ENCODE measurements at places on chromosomes 1 and 21.

GRCh38 chr21:32278103-32278502 lies 746 bp downstream of the MIS18A start:
- DNase-seq: no peak

GRCh38 chr1:230548997-230549396 lies 93.3 kb upstream of the COG2 start:
- no peak for DNase-seq

DNA sequence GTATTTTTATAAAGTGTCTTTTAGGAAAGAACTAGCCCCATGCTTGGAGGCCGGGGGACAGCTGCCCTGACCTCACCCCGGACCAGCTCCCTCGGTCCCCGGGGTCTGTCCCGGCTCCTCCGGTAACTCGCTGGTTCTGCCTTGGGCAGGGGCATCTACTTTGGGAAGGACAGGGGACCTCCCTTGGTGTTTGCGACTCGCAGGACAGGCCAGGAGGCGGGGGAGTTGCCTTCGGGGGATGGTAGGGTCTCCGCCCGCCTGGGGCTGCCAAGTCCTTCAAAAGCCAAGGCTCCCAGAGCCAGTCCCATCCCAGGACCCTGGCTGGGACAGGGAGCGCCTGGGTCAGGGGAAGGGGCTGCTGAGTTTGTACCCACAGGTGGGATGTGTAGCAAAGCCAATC lies 157.9 kb downstream of the PEX14 start:
- no peak for DNase-seq

DNA sequence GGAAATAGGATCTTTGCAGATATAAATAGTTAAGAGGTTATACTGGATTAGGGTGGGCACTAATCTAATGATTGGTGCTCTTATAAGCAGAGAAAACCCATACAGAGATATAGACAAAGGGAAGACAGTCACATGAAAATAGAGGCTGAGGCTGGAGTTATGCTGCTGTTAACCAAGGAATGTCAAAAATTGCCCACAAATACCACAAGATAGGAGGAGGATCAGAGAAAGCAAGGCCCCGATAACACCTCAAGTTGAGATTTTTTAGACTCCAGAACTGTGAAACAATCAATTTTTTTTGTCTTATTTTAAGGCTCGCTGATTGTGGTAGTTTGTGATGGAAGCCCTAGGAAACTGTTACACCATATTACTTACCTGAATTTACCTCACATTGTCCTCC lies 513.2 kb downstream of the COL11A1 start:
- no peak for DNase-seq

DNA sequence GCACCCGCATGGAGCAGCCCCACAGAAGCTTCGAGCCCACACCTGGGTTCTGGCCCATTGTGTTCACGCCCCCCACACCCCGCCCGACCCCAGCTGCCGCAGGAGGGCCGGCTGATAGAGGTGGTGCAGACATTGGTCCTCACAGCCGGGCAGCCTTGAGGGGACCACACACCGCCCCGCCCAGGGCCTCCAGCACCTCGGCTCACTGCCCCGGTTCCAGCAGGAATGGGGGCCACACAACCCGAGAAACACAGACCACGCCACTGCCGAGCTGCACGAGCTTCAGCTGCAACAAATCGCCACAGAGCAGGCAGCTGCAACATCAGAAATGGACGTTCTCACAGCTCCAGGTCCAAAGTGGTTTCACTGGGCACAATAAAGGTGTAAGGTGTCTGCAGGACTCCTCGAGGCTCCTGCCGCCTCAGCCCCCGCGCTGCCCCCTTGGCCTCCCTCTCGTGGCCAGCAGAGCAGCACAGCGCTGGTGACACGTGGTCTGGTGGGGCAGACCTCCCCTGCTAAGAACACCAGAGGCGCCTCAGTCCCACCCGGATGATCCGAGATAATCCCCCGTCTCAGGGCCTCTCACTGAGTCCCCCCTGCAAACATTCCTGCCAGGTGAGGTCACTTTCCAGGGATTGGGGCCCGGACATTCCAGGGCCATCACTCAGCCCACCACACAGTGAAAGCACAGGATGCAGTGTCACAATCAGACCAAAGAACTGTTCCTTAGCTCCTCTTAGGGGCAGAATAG lies 62.3 kb upstream of the ADARB1 start:
- DNase-seq: no peak

DNA sequence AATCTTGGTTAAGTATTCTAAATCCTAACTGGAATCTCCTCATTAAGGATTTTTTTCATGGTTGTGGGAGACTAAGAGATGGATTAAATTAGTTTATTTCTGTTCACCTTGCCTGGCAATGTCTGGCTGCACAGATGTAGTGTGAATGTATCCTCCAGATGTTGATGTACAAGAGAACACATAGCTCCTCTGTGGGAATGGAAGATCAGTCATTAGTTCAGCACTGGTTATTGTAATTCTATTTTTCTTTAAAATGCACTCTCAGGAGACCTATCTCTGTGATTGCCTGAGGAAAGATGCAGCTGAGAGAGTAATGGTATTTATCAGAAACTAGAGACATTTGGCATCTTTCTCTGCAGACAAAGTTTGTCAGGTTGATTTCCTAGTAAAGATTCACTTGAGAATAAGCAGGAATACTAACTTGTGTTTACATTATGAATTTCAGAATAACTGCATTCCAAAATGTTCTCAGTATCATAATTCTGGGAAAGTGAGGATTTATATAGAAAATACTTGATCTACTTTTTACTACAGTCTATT lies 178.6 kb downstream of the GIPC2 start:
- DNase-seq: no peak

GRCh38 chr1:44405031-44405797 lies at the start of gene RNF220:
TSS of gene RNF220 (plus strand) at chr1:44405255.
- no peak for DNase-seq

GRCh38 chr1:176444286-176444685 lies 18.7 kb upstream of the PAPPA2 start:
- DNase-seq: no peak

- no peak for DNase-seq
These were observed 170.8 kb downstream of the PLA2G4A start for GRCh38 chr1:186999506-186999905.

GRCh38 chr1:183559061-183559460 lies 31.2 kb downstream of the NCF2 start:
- no peak for DNase-seq

- DNase-seq: no peak
These were observed 3.8 kb downstream of the RNF186 start for GRCh38 chr1:19811206-19811851.

DNA sequence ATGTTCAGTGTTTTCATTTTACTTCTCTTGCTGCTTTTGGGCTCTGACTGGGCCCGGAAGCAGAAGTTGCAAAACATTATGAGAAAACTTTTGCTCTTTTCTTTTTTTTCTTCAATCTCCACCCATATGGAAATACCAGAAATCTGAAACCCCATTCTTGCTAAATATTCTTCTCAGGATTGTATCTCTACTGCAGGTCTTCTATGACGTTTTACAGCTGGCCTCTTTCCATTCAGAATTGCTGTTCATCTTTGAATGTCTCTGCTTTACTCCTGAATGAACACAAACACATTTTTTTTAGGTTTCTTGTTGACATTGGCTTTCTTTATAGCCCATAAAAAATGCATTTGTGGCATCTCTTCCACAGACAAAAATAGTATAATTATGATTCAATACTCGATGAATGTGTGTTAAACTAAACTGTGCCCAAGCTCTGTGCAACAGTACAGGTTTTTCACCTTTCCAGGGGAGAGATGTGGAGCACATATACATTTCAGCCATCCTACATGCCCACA lies 18.8 kb downstream of the PTPRC start:
- DNase-seq: no peak

DNA sequence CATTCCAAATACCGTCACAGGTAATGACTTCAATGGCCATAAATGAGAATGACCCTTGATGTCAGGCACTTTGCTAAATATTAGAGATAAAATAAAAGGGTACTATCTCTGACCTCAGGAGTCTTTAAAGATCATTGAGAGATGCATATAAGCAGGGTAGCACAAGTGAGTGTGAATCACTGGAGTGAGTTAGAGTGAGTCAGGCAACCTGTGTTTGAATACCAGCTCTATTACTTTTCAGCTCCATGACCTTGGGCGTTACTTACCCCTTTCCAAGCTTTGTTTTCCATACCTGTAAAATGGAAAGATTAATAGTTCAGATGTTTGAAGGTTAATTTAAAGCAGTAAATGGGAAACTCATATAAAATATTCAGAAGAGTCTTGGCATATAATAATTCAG lies 1058.0 kb upstream of the ADGRL4 start:
- no peak for DNase-seq

DNA sequence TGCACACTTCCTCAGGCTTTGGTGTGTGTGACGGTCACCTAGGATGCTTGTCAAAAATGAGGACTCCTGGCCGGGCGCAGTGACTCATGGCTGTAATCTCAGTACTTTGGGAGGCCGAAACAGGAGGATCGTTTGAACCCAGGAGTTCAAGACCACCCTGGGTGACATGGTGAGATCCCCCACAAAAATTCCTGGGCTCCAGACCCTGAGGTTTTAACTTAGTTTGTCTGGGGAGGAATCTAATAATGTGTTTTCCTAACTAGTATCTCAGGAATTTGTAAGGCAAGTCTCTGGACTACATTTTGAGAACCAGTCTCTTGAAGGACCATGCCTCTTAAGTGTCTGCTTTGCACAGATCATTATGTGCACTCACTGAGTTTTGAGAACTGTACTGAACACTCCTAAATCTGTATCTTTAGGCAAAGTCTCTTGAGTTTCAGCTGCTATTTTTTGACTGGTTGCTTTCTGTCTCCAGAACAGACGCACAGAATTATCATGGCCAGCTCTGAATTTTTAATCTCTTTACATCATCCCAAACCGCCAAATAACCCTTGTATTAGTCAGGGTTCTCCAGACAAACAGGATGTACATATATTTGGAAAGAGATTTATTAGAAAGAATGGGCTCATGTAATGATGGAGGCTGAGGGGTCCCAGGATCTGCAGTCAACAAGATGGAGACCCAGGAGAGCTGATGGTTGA lies 45.5 kb upstream of the VANGL1 start:
- no peak for DNase-seq

DNA sequence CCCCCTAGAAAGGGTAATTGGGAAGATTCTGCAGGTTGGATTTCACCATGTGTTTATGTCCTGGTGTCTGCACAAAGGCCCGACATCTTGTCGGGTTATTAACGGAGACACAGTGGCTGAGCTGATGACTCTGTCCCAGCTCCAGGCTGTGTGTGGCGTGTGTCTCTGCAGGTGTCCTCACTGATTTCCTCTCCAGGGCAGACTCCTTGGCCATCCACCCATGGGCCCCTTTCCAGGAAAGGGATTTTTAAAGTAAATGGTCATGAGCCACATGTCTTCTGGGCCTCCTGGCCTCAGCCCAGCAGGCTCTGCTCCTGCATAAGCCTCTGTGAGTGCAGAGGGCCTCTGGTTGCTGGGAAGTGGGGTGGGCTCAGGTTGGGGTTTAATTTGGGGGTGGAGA lies 418.7 kb upstream of the VAMP3 start:
- DNase-seq: no peak

- DNase-seq: no peak
These were observed 238 bp upstream of the SCP2 start for GRCh38 chr1:52926864-52927211.

- DNase-seq: no peak
These were observed 165.0 kb upstream of the PLXNA2 start for GRCh38 chr1:208409176-208409575.

DNA sequence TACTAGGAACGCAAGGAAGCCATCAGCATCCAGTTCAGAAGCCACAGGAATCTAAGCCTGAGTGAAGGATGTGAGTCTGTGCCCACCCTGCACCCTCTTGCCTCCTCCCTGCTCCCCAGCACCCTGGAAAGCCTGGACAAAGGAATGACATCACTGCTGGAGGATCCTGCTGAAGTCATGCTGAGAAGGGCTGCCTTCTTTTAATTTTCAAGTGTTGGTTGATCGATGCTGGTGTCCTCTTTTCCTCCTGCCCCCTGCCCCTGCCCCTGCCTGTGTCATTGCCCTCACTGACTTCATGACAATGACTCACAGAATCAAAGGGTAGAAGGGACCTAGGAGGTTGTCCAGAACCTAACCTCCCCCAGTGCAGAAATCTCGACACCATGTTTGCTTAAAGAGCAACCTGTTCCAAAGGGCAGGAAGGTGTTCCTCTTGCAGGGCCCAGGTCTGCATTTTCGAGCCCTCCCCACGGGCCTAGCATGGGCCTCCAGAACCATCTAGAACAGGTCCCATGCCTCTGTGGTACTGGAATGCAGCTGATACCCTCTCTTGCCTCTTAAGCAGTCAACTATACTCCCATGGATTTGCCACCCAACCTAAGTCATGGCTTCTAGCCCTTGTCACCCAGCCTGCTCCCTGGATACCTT lies 9.6 kb downstream of the DHRS3 start:
- DNase-seq: no peak

- DNase-seq: no peak
These were observed 46.6 kb upstream of the RAB4A start for GRCh38 chr1:229224308-229224707.

- no peak for DNase-seq
These were observed 48.1 kb downstream of the SMG7 start for GRCh38 chr1:183520379-183520778.

DNA sequence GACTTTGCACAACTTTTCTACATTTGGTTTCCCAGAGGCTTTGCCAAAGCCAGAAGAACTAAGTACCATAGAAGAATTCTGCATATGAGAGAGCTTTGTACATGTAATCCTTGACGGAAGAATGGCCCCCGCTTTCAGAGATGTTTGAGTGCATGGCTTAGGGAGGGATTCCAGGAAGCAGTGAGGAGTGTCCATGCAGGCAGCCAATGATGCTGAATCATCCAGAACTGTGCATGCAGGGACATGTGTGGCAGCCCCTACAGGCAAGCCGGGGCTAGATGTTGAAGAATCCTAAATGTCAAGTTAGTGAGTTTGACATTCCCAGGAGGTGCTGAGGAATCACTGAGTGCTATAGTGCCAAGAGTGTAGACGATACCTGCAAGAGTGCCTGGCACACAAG lies 9.9 kb upstream of the HAO2 start:
- DNase-seq: no peak

DNA sequence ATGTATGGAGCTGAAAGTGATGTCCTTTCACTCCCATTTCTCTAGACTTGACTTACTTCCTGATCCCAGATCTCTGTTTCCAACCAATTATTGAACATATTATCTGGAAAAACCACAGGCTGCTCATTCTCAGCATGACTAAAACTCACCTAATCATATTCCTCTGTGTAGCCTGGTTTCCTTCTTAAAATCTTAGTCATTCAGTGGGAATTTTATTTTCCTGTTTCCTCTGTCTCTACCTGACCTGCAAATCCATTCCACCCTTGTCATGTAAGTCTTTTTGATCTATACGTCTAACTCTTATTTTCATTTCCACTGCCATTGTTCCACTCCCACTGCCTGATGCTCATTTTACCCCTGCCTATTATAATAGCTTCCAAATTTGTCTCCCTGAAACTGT lies 67.9 kb upstream of the APOBEC4 start:
- no peak for DNase-seq

DNA sequence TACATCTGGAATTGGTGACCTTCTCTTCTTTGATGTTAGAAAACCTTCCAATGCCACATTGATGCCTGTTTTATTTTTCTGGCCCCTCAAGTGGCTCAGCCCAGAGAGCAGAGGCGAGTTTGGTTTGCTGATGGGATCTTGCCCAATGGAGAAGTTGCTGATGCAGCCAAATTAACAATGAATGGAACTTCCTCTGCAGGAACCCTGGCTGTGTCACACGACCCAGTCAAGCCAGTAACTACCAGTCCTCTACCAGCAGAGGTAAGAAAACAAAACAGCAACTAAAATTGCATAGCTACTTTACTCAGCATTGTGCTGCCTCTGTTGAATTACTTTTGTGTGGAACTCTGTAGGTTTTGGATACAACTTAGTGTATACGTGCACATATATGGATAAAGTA lies 97.6 kb downstream of the CC2D1B start:
- no peak for DNase-seq

Data from omental fat pad (tissue), 4 donors.